ENCODE measurements at places on chromosomes 7 and 10.

DNA sequence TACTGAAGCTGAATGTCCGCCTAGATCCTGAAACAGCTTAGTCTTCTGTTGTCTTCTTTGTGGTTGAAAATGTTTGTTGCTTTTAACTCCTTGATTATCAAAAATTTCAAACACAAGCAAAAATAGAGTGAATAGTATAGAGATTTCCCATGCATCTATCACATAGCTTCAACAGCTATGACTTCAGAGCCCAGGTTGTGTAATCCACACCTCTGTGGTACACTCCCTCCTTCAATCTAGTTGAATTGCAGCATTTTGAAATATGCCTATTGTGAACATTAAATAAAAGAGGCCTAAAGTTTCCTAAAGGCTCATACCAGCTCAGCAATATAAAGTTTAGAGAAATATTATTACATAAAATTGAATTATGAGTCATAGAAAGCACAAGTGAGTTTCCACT, 204.7 kb upstream of the HDAC9 start:
- no peak for DNase-seq

- DNase-seq, result no peak
These were observed 39.1 kb upstream of the TNPO3 start for GRCh38 chr7:129093867-129094456.

DNA sequence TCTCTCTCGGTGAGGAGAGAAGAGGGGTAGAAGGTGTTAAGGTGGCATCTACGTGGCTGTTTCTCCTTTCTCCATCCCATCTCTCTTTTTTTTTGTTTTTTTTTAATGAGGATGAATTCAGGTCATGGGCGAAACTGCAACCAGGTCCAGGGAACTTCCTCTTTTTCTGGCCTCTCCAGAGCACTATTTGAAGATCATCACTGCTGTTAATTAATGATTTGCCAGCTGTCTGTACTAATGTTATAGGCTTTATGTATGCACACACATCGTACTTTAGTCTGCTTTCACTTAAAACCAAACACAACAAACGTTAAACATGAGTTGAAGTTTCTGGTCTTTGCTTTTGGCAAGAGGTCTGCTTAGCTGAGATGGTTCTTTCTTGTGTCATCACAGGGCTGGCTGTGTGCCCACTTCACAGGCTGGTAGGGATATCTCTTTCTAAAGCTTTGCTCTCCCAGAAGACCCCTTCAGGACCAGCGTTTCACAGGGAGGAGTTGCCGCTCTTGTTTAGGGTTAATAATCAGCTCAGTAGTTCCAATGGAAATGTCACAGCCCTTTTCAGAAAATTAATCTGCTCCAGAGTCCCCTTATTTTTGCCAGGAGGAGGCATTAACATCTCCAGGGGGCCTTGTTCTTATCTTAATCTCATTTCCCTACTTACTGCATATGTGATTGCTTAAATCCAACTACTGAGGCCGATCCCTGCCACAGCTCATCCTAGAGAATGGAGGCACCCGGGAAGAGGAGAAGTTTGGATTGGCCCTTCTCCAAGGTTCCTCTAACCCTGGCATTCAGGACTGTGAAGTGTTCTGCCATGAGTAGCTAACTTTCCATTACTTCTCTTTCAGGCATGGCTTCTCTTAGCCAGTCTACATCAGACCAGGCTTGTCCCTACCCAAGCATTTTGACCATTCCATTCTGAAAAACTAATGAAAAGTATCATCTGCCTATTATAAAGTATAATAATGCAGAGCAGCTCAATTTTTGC, 273.9 kb upstream of the NFE2L3 start:
- no peak for DNase-seq

DNA sequence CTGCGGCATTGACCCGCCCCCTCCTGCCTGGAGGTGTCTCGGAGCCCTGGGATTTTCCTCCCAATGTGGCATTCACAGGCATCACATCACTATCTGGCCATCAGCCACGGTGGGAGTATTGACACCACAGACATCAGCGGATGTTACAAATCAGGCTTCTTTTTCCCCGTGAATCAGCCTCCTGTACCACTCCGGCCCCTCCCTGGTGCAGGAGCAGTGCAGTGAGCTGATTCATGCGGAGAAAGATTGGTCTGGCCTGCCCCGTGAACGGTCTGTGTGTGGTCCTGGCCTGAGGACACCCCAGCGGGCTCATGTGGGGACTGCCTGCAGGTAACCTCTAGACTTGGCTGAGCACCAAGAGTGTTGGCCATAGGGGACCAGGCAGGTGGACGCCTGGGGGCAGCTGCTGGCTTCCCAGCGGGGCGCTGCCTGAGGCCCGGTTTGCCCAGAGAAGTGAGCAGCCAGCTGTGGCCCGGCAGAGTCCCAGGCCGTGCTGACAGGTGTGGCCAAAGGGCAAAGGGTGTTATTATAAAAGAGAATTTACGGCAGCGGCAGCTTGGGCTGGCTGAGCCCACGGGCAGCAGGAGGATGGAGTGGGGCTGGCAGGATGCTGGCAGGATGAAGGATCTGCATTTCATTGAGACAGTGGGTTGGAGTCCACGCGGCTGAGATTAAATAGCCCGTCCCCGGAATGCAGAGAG, 32.1 kb upstream of the GNA12 start:
- DNase-seq, result no peak

GRCh38 chr7:20220293-20220761, 3.1 kb upstream of the MACC1 start:
- DNase-seq, result no peak

GRCh38 chr7:31175672-31176071, 123.6 kb downstream of the ADCYAP1R1 start:
- DNase-seq, result no peak

Data from cortex of kidney (tissue), 1 donor.